ENCODE measurements at places on chromosomes 7 and 10.

- DNase-seq = no peak
These were observed 217.9 kb downstream of the GALNT17 start for GRCh38 chr7:71349682-71350481.

DNA sequence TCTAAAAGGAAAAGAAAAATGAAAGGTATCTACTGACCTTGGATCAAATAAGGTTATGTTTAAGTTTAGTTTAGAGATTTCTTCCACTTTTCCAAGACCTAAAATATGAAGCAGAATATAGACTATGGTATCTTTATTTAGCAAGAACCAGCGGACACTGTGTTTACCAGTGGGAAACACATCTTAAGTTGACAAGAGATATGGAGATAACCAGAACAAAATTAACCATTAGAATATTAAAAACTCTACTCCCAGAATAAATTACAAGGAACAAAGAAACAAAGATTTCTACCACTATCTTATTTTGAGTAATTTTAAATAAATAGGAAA is 86.9 kb downstream of the IMMP2L start:
- DNase-seq = no peak

DNA sequence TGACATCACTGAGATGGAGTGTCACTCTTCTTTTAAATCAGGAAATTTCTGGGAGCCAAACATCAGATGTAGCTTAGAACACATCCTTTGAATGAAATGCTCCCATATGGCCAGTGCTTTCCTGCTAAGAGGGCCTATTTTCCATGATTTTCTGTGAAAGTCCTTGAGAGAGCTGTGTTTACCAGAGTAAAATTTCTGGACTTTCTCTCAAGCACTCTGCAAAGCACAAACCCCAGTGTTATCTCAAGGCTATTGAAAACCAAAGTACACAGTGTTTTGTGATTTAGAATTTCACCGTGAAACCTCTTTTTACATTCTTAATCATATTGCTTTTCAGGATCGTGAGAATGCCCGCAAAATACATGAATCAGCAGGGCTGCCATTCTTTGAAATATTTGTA is 54.0 kb downstream of the PAPSS2 start:
- DNase-seq = no peak

GRCh38 chr7:84705706-84706105 is 481.1 kb downstream of the SEMA3D start:
- DNase-seq = no peak

- no peak for DNase-seq
These were observed 22.1 kb downstream of the ATP6V1F start for GRCh38 chr7:128884561-128885369.

DNA sequence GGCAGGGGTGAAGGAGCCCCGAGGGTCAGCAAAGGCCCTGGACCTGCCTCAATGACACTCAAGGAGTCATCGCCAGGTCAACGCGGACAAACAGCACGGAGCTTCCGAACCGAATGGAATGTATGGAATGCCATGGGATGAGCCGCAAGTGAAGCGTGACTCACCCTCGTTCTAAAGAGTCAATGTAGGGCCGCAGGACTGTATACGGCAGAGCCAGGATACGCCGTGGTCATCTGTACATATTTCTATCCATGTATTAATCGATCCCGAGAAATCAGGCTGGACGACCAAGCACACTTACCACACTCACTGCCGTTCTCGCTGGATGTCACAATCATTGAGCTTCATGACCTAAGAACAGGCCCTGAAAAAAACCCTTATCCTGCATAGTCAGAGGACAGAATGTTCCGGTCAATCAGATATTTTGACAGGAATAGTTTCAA is 4.3 kb downstream of the SNX8 start:
- DNase-seq = no peak

DNA sequence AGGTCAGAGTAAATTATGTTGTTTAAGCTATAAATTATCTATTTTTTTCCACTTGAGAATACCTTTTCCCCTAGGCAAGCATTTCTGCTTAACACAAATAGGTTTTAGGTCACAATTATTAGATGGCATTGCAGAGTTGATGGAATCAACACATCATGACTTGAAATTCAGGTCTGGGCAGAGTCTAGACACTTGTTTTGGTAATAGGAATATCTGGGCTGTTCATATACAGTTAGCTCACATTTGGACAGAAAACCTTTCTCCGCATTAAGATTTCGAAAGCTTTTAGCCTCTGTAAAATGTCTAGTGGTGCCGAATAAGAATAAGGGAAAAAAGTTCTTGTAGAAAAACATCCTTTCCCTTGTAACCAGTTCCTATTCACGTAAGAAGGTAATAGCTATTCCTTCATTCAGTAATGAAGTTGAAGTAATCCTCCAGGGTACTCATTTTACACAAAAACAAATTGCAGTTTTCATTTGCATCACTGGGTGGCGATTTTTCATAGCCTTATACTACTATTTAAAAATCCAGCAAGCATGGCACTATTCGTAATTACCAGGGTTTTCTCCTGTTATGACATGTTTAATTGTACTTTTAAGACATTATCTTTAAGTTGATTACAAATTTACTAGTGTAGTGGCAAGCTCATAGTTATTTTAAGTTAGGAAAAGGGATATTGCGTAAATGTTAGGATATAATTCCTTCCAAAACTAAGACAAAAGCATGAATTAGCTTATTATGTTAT is 37.0 kb downstream of the RPA3 start:
- peak; percentile 23 for DNase-seq

DNA sequence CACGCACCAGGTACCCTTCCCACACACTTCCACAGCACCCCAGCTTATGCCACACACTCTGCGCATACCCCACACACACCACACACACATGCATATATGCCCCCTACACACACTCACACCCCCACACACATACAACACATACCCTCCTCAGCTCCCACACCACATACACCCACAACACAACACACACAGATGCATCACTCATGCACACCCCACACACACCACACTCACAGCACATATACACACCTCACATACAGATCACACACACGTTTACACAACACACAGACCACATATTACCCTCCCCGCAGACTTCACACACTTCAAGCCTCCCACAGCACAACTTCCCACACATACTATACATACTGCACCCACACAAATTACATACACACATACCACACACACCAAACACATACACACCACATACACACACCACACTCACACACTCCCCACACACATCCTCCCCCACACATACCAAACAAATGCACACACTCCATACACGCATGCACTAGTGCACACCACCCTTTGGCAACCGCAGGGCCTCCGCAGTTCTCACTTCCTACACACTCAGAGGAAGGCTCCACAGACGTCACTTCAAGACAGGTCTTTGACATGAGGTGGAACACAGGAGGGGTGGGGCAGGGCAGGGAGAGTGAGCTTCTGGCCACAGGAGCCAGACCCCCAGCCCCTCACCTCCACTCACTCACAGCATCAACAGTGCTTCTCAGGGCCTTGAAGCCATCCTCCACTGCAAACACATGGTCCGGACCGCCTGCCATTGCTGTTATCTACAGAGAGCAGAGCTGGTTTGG is 18.5 kb upstream of the ANTXRL start:
- no peak for DNase-seq

DNA sequence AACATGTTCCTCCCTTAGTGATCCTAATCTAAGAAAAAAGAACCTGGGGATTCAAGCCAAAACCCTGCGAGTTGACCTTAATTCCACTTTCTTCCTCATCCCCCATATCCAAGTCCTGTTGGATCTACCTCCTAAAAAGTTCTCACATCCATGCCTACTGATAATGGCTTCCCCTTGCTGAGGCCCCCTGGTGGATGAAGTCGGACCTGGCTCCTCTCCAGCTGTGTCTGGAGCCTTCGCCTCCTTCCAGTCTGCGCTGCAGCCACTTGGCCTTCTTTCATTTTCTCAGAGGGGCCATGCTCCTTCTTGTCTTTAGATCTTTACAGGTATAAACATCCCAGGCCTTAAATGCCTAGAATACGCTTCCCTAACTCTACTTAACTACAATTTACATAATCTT is 8.1 kb downstream of the PDE1C start:
- no peak for DNase-seq

GRCh38 chr10:131933016-131933695 is 32.3 kb downstream of the PPP2R2D start:
- DNase-seq = no peak

DNA sequence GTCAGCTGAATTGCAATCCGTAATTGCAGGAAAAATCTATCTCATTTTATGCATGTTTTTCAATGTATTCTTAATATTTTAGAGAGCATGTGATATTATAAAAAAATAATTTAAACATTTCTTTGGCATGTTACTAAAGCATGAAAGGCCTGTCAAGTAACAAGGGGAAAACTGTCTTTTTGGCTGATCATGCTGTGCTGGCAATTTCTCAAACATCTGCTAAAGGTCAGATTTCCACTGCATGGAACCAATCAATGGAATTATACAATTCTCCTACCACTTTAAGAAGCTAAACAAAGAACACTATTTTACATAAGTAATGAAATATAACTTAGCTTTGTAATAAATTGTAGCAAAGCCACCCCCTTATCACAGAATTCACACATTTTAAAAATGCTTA is 49.4 kb downstream of the JMJD1C start:
- no peak for DNase-seq

DNA sequence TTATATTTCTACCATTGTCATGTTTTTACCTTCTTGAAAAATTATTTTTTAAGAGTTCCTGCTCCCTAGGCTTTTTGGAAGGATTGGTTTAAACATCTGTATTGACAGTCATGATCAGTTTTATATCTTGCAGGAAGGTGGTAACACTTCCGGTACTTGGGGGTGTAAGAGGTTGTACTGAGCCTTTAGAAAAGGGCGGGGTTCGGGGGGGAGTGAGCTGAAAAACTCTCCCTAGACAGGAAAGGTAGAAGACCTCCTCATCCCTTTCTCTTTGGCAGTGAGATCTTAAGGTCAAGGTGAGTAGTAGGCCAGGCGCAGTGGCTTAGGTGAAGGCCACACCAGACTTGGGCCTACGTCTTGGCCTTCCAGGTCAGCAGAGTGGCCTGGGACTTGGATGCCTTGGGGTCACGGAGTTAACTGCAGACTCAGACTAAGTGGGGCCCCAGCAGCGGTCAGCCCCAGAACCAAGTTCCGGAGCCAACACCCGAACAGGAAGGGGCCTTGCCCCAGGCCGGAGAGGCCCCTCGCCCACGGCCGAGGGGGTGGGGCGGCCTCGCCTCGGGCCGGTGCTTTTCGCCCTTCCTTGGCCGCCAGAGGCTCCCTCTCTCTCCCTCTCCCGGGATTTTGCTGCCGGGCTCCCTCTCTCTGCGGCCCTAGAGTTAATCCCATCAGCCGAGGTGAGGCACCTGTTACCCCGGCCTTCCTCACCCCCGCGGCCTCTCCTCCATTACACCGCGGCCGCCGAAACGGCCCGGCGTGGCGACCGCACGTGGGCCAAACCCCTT is at the start of gene PPP1R9A:
Gene PPP1R9A, plus strand, starts transcription at position 569 of the 785 bp plus-strand sequence. CDS start 2,520 bp downstream, outside the sequence.
- DNase-seq = no peak

- DNase-seq = no peak
These were observed 30.6 kb downstream of the HYCC1 start for GRCh38 chr7:22983257-22983855.

DNA sequence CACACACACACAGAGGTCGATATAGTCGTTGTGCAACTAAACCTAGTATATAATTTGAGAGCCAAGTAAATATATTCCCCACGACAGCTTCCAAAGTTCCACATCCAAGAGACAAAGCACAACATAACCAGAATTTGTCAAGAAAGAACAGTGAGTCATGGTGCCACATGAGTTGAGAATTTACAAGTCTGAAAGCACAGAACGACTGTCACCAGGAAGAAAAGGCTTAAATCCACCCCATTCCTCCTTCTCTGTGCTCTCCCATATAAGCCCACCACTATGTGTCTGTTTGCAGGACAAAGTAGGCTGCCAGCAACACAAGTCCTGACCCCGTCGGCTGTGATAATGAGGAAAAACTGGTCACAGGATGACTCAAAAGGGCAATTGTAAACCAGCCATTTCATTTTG is 32.8 kb downstream of the GSAP start:
- DNase-seq = no peak

DNA sequence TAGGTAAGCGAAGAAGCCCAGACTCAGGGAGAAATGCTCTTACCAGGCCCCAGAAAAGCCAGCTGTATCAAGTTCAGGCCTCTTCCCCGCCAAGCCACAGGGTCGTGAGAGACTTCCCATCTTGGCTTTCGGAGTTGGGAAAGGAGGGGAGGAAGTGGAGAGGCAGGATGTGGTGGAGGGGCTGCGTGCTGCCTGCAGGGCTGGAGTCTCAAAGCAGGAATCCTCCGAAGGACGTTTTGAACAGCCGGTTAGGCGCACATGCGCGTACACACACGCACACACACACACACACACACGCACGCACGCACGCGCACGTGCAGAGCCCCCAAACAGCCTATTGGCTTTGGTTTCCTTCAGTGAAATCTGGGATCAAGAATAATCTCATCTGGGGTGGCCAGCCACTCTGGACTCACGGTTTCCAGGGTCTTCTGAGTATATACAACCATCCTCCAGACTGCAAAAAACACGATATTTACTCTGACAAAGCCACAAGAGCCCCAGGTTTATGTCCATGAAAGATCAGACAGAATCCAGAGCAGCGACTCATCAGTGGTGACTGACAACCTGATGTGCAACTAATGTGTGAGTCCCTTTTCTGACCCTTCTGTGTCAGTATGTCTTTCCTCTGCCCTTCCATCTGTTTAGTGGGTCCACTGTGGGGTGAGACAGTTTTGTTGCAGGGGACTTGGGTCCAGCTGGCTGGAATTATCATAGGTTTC is 115.0 kb upstream of the ZNF438 start:
- DNase-seq = no peak

- no peak for DNase-seq
These were observed 67.1 kb downstream of the TMEM130 start for GRCh38 chr7:98802781-98803110.

DNA sequence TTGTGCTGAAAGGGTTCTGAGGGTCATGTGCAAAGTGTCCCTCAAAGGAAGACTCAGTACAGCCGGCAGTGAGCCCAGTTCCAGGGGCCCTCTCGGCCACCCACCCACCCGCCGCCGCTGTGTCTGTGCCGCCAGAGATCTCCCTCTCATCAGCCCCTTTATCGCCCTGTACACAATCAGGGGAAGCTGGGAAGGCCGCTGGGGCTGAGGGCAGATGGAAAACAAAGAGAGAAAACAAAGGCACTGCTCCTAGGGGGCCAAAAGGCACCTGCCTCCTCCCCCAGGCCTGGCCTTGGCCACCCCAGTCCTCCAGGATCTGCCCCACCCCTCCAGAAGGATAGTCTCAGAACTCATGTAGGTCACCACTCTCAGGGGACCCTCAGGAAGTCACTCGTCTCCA is 67.0 kb downstream of the ZMIZ1 start:
- DNase-seq = no peak

GRCh38 chr10:90849956-90850749 is 7.7 kb downstream of the HTR7 start:
- no peak for DNase-seq

- DNase-seq = no peak
These were observed 55.1 kb downstream of the MGMT start for GRCh38 chr10:129522041-129522585.

- no peak for DNase-seq
These were observed 30.0 kb upstream of the EIF5AL1 start for GRCh38 chr10:79482304-79482703.

GRCh38 chr10:103691723-103692435 is 163.5 kb downstream of the SH3PXD2A start:
- peak; percentile 78 for DNase-seq
